Activated CD4-positive, alpha-beta T cell treated with anti-CD3 and anti-CD28 coated beads, Interleukin-10, Interleukin-2, amounts not matched to agents 100 ng/mL and 50 ng/mL, durations not matched to agents 16 hours and 8 hours (primary cell): ENCODE measurements at places on chromosomes 3 and 15.

DNA sequence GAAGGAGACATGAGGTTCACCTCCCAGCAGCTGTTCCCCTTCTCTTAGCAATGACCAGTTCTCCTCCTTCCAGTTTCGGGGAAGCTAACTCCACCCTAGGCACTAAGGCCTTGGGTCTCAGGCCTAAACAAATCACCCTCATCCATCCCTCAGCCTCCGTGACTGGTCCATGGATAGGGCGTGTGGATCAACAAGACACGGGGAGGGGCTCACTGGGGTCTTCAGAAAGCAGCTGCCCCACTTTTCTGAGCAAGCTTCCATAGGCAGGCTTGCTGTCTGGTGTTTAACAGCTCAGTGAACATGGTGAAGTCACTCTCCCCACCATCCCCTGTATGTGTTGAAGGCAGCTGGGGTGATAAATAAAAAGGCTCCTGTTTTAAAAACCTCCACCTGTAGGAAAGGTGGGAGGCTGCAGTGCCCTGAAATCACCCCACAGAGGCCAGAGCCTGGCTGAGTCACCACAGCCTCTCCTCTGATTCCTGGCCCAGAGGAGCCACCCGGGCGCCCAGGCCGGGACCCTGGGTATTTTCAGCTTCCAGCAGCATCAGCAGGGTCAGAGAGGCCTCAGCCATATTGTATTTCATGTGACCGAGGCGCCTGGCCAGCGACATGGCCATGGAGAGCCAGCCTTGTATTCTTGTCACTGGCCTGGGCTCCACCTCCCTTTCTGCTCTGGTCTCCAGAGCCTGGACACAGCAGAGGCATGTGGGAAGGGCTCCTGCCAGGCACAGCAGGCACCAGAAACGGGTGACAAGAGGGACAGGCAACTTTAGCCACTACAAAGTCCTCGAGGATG, 60.3 kb upstream of the HERC1 start:
- no peak for DNase-seq

- no peak for DNase-seq
Observed at GRCh38 chr15:80849308-80849707, 70.1 kb downstream of the CEMIP start.

GRCh38 chr15:26772154-26773066, at the start of gene GABRB3:
Gene GABRB3 (minus strand): TSS chr15:26773066.
- no peak for DNase-seq

DNA sequence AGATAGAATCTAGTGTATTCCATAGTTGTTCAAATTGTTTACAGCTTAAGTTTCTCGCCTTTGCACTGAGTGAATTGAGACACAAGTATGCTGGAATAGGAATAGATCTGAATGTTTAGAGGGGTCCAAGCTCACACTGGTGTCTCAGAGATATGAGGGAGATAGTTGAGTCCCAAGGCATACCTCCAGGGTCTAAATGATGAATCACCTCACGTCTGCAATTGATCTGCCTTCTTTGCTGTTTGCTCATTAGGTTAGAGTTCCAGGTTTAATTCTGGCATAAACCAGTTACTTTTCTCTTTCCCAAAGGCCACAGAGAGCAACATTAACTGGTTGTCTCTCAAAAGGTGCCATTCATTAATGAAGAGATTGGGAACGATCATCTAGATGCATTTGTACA, 106.3 kb upstream of the MME start:
- no peak for DNase-seq

DNA sequence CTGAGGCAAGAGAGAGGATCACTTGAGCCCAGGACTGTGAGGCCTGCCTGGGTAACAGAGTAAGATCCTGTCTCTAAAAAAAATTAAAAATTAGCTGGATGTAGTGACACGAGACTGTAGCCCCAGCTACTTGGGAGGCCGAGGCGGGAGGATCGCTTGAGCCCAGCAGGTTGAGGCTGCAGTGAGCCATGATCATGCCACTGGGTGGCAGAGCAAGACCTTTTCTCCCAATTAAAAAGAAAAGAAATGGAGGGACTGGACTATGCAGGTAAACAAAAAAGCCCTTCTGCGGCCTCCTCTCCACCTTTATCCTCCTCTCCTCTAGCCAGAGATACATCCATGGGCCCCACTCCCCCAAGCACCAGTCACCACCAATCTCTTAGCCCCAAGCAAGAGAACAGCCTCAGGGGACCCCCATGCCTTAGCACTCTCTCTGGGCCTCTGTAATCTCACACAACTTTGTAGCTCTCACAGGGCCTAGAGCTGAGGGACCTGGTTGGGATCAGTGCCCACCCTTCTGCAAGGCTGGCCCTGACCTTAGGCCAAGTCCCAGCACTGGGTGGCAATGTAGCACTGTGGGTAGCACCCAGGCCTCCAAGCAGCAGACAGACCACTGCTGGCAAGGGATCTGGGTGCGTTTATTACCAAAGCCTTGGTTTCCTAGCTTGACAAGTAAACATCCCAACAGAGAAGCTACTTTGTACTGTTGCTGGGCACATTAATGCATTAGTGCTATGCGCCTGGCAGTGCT, 43.4 kb downstream of the FAM174B start:
- DNase-seq = peak; percentile 16

DNA sequence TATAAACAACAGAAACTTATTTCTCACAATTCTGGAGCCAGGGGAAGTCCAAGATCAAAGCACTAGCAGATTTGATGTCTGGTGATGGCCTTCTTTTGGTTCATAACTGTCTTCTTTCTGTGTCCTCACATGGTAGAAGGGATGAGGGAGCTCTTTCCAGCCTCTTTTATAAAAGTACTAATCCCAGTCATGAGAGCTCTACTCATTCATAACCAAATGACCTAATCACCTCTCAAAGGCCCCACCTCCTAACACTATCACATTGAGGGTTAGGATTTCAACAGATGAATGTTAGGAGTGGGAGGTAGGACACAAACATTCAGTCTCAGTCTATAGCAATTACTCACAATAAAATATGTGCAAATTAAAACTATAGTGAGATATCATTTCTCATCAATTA, 50.1 kb upstream of the UBE2E2 start:
- no peak for DNase-seq

DNA sequence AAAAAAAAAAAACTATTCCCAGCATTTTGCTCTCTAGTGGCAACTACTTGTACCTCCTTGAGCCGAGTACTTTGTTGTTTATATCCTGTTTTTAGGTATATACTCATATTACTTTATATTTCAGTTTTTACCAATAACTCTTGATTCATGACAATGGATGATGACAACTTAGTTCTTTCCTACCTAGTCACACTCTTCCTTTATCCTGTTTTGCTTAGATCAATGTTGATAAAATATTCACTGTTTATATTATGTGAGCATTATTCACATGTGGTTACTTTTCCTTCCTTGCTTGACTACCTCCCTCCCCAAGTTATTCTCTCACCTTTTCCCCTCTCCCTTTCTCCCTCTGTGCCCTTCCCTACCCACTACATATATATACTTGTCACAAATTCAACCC, 53.7 kb downstream of the NKIRAS1 start:
- DNase-seq = no peak

DNA sequence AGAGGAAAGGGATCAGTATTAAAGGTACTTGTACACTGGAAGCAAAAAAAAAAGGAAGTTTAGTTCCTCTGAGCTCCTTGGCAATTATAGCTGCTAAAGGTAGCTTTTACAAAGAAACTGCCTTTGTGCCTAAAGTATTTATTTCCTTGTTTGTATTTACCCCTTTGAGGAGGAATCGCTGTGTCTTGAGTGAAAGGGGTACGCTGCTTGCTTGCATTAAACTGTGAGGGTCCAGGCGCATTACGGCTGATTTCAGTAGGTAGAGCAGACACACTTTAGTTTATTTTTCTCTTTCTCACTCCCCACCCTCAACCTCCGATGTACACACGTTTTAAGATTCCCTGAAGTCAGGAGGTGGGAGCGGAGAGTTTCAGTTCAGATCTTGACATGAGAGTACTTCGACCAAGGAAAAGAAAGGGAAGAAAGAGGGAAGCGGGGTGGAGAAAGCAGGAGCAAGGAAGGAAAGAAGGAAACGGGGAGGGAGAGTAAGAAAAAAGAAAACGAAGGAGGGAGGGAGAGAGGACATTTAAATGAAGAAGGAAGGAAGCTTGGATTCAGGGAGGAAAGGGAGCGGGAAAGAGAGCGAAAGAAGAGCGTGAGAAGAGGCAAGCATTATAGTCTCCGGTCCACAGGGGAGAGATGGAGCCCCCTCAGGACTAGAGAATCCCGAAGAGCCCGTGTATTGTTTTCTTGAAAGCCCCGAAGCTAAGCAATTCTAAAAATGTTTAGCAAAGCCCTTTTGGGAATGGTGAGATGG, 1.2 kb upstream of the MME start:
- no peak for DNase-seq

DNA sequence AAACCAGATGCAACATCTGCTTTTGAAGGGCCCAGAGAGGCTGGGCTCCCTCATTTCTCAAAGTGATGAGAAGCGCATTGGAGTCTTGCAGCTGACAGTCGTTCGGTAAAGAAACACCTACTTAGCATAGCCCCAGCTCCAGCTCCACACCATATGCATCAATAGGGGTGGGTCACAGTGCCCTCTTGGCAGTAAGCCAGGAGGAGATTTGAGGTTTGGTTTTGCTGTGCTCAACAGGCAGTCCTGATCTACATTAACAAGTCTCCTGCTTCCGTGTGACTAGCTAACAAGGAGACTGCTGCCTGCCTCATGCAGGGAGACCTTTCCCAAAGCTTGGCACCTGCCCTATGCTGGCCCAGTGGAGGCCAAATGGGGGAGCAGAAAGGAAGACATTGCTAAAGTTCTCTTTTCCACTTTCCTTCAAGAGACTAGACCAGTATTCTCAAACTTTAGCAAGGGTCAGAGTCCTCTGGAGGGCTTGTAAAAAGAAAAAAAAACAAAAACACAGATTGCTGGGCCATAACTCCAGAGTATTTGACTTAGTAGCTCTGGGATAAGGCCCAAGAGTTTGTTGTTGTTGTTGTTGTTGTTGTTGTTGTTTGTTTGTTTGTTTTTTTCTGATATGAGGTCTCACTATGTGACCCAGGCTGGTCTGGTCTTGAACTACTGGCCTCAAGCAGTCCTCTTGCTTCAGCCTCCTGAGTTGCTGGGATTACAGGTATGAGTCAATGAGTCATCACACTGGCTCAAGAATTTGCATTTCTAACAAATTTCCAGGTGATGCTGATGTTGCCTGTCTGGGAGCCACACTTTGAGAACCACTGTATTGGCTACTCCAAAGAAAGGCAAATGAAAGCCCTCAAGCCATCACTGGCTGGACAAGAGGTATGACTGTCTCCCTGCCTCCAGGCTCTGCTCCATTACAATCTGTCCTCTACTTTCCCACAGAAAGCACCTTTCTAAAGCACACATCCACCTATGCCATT, 294.9 kb downstream of the RORA start:
- DNase-seq = no peak

- DNase-seq = no peak
Observed at GRCh38 chr3:109021556-109021955, 67.9 kb upstream of the GUCA1C start.

- no peak for DNase-seq
Observed at GRCh38 chr3:141082064-141082463, 30.9 kb downstream of the SPSB4 start.

GRCh38 chr15:62887113-62887570, 155.4 kb upstream of the TPM1 start:
- DNase-seq = no peak

GRCh38 chr3:152595975-152596821, 238.7 kb upstream of the P2RY1 start:
- no peak for DNase-seq

GRCh38 chr3:153927107-153927506, 194.1 kb upstream of the ARHGEF26 start:
- DNase-seq = no peak

- no peak for DNase-seq
Observed at GRCh38 chr3:13708301-13708700, 159.4 kb downstream of the FBLN2 start.

- DNase-seq = no peak
Observed at GRCh38 chr3:60325610-60326170, 925.6 kb downstream of the FHIT start.

DNA sequence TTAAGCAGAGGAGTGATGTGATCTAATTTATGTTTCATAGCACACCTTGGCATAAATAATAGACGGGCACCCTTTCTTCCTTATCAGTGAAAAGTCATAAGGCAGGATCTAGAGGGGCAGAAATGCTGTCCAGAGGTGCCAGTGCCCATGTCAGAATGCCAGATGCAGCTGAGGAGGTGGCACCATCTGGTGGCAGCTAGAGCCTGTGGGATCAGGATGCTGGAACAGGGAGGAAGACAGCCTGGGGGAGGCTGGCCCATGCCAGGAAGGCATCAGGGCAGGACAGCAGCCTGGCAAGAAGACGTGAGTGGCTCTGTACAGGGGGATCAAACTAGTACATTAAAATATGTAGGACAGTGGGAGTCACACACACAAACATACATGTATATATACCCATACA, 16.5 kb downstream of the MYH15 start:
- DNase-seq = no peak

GRCh38 chr3:52333869-52334557, 17.9 kb downstream of the DNAH1 start:
- DNase-seq = no peak

DNA sequence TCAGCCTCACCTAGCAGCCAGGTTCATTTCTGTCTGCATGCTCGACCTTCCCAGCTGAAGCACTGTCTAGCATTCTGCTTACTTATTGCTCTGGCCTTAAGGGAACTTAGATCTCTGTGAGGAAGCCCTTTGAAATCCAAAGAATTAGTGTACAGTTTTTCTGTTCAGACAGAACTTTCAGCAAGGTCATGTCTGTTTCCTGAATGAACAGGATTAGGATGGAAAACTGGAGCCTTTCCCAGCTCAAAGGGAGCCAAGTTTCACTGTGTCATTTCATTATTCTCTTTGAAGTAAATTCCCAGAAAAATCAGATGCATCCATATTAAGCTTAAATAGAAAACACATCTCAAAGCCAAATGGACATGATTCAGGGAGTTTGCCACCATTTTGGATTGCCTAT, 457.3 kb upstream of the KCNMB2 start:
- no peak for DNase-seq

DNA sequence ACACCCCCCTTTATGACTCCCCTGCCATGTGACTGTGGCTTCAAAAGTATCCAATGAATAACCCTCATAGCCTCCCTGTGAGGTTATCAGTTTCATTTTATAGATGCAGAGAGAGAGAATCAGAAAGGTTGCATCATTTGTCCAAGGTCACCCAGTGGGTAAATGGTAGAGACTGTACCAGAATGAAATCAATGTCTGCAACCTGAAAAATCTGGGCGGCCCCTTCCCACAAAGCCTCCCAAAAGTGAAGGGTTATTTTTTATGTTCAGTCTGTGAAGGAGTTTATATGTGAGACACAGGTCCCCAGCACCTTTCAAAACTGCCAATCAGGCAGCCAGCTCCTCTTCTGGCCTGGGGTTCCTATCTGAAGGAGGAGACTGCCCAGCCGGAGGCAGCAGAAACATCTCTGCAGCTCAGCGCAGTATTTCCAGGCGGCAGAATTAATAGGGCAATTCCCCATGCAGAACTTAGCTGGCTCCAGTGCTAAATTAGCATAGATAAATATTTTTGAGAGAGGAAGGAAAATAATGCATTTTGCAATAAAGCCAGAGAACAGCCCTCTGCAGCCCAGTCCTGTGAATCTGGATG, 130.8 kb upstream of the PRR20G start:
- DNase-seq = no peak

DNA sequence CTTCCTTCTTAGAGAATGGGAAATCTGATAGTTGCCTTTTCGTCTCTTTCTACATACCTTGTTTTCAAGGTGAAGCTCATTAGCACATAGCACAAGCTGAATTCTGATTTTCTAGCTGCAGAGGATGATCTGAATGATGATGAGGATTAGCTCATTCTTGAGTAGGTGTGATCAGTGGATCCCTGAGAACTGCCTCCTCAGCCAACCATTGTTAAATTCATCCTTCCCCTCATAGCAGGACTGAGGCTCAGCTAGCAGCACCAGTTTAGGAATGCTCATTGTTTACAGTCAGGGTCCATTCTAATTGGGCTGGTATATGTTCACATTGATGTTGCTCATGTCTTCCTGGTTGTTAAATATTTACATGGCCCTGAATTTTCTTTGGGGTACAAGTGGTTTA, 299.9 kb upstream of the MME start:
- no peak for DNase-seq
